ENCODE measurements at places on chromosomes 5 and 9.

DNA sequence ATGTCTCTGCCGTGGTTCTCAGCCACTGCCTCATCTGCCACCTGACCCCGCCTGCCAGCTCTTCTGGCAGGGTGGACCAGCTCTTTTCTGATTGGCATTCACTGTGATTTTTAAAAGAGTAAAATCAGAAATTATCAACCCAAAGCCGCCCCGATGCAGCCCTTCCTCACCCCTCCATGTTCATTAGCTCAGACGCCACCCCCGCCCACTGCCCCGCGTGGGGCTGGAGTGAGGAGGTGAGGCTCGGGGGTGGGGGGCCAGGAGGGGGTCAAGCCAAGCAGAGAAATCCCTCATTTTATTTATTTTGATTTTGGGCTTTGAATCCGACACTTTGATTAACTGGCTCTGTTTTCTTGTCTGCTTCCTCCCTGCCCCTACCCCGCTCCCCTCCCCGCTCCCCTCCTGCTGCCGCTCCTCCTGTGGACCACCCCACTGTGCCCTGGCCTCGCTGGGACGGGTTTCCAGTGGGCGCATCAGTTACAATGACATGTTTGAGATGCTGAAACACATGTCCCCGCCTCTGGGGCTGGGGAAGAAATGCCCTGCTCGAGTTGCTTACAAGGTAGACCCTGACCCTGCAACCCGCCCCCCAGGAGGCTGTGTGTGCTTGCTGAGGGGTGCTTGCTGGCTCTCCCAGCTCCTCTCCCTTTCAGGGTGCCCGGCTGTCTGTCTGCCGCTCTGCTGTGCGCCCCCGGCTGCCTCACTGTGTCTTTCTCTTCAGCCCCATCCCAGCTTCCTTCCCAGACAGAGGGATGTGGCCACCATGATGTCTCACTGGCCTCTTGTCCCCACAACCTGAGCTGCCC lies 224.9 kb downstream of the CACNA1B start:
- DNase-seq, result no peak

DNA sequence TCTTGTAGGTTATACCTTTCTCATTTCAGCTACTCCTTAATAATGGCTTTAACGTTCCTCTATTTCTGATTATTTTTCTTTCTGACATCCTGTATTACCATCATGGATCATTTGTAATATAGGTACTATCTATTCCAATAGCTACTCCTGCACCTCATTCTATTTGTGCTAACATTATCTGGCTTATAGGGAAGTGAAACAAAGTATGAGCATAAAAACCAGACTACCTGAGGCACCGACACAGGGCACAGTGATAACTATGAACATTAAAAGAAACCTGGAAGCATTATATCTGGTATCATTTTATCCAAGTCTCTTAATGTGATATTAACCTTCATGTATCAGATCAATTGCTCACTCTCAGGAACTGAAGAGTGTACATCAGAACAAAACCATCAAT lies 407.3 kb downstream of the DMRT2 start:
- DNase-seq, result no peak

DNA sequence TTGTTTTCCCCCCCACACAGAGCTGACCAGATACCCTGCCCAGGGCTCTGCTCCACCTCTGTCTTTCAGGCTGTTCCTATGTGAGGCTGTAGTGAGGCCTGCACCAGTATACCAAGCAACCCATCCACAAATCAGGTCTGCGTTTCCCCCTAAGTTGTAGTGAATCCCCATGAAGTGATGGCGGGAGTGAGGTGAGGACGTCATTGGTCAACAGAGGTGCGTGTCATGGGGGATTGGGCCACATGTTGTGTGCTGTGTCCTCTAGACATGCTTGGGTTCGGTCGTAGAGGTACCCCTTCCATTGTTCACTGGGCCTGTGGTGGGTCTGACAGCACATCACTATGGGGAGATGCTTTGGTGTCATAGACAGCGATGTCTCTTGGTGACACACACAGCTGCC lies 184.6 kb downstream of the CACNA1B start:
- DNase-seq, result no peak

DNA sequence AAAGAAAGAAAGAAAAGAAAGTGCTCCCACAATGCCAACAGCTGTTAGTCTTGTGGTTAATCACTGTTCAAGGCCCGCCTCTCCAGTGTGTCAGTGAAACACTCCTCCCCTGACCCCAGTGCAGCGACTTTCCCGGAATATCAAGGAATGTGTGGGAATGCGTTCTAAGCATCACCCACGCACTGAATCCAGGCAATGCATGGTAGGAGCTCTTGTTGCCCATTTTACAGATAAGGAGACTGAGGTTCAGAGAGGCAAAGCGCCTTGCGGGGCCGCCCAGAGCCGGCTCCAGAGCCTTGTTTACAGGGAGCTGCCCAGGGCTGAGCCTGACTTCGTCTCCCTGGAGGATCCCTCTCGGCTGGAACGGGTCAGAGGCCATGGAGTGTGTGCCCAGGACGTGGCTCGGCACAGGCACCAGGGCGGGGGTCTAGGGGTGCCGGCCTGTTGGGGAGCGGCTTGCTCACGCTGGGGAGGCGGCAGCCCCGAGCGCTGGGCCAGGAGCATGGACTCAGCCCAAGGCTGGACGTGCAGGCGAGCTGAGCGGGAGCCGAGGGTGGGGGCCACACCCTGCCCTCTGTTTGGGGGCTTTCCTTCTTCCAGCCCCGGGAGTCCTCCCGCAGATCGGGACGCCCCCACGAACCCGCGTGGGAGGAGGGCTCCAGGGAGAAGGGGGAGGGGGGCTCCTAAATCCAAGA lies 823 bp downstream of the ST6GALNAC6 start:
- no peak for DNase-seq

DNA sequence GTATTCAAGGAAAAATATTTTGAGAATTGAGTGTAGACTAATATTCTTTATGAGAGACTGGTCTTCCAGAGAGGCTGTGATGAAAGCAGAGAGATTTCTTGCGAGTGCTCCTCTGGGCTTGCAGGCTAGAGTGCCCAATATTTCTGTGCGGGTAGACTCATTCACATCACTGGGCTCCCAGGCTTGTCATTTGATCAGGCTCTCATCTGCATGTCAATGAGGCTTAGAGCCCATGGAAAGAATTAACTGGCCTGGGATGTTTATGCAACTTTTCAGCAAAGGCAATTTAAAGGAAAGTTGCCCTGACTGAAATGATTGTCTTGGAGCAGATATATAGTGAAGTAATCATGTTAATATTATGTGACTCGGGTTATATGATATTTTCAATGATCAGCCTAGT lies 42.3 kb downstream of the SNCAIP start:
- no peak for DNase-seq

DNA sequence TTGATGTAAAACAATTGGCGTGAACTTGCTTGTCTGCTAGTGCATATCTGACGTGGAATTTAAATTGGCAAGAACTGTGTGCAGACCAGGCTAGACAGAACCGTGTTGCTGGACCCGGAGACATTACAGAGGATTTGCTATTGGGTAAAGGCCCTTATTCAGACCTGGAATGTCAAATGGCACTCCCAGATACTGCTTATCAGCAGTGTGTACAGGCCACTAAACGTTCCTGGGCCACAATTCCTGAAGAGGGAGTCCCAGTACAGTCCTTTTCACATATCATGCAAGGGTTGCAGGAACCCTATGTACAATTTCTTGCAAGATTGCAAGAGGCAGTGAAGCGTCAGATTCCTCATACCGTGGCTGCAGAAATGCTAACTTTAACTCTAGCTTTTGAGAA lies 13.5 kb upstream of the MCCC2 start:
- no peak for DNase-seq

- no peak for DNase-seq
Measured at GRCh38 chr5:74162524-74162923, 478.0 kb downstream of the ENC1 start.

- DNase-seq, result no peak
Measured at GRCh38 chr9:16729651-16730050, 140.8 kb downstream of the BNC2 start.

- no peak for DNase-seq
Measured at GRCh38 chr5:127909066-127909465, 174.5 kb upstream of the SLC12A2 start.

- DNase-seq, result no peak
Measured at GRCh38 chr9:3664044-3664443, 138.2 kb upstream of the RFX3 start.

GRCh38 chr9:130908146-130908877 lies 11.7 kb upstream of the QRFP start:
- no peak for DNase-seq

DNA sequence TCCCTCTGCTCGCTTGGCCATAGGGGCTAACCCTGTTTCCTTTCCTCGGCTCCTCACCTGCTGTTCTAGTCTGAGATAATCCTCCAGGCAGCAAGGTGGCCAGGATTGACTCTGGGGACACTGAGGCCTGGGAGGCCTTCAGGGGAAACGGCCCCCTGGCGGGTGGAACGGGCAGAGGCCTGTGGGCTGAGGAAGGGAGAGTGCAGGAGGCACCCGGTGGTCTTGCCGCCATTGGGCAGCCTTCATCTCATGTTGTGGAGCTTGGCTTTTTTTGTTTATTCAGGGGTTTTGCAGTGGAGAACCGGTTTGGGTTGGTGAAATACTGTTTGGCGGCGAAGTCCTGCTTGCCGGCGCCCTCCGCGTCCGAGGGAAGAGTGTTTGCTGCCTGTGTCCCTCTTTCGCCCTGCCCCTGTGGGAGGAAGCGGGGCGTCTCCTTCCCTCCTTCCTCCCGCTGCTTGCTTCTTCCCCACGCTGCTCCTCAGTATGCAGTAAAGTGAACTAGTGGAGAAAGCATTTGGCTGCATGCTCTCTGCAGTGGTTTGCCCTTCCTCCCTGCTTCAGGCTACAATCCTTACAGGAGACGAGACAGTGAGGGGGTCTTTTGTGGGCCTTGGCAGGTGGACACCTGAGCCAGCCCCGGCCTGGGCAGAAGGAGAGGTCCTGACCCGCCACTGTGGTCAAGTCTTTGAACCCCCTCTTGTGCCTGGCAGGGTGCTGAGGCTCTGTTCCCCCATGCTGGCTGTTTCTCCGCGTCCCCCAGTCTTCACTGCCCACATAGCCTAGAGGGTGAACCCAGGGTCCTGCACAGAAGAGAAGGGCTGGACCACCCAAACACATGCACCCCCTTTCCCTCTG lies 30.8 kb upstream of the PRDM12 start:
- no peak for DNase-seq

DNA sequence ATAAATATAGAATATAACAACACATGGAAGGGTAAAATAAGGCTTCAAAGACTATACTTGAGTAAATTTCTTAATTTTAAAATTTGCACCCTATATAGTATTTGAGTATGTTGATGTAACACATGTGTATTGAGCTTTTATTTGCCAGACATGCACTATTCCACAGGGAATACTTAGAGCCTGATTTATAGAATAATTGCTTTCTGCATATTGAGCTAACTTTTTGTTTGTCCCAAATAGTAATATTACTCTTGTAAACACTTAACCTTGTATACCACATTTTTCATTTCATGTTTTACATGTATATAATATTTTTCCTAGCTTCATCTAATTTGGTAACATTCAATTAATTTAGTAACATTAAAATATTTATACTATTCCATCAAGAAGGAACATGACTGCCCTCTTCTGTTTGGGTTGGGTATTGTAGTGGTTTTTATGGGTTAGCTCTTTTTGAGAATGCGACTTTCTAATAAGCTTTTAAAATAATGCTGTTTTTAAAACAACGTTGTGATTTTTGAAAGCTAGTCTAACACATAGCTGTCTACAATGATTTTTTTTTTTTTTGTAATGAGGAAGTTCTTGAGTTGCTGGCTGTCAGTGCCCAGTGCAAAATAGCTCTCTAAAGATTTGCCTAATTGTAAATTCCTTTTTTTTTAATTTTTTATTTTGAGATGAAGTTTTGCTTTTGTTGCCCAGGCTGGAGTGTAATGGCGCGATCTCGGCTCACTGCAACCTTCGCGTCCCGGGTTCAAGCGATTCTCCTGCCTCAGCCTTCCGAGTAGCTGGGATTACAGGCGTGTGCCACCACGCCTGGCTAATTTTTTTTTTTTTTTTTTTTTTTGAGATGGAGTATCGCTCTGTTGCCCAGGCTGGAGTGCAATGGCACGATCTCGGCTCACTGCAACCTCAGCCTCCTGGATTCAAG lies 4.8 kb downstream of the SUB1 start:
- DNase-seq, result peak; percentile 77

DNA sequence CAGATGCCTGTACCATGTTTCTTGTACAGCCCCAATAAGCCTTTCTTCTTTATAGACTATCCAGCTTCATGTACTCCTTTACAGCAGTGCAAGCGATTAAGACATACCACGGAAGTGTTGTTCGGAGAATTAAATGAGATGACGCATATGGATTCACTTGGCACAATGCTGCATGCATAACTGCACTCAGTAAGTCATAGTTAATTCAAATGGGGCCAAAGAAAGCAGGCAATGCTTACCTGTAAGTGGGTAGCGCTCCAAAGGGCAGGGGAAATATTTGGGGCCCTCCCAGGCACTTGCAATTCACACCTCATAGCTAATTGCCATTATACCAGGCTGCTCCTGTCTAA lies 7.7 kb upstream of the ADRA1B start:
- DNase-seq, result no peak

DNA sequence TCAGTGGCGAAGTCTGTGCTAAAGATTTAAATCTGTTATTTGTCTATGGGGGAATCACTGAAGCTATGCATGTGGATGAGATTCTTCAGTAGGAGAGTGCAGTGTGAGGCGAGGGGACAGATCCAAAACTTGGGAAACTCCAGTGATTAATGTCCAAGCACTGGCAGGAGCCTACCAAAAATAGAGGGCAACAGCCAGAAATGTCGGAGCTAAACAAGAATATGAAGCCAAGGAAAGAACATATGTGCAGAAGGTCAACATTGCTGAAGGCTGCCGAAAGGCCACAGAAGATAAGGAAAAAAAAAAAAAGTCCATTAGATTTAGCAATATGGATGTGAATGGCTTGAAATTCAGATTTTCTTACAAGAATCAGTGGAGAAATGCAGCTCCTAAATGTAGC lies 61.8 kb downstream of the C6 start:
- no peak for DNase-seq

DNA sequence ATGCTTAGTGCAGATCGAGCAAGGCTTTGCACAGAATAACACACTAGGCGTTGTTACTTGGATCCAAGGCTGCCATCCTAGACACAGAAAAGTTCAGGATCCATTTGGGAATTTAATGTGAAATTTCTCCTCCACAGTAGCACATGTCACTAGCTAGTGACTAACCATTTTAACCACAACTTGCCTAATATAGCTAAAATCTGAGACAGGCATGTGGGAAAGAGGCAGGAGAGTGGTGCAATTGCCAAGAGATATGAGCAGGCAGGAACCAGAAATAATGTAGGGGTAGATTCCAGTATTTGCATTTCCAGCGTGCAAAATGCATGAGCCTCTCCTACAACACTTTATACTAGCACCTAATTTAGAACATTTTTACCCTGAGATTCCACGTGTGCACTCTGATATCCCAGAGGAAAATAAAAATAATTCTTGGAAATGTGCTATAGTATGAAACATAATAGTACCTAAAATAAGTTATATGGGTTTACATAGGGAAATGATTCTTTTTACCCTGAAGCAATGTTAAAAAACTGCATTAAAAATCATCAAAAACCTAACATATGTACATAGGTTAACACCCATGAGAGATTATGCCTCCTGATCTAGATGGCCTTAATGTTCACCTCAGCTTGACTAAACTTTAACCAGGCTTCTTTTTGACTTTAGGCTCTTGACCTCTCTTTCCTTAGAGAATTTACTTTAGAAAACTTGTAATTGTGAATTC lies 1230.6 kb upstream of the NUDT12 start:
- no peak for DNase-seq
